PC-3 (cell line): ENCODE measurements at places on chromosomes 5 and 9. TPM values are rescaled to one million over a fixed set of nuclear protein-coding genes. Genes with fewer than 3 reads are reported as not detected.

The ZDHHC11 gene
- 21.5 and 26.0 TPM in 2 replicates for total RNA-seq

GRCh38 chr5:36640949-36641348, 34.5 kb downstream of the SLC1A3 start:
- no peak for DNase-seq

The MARCOL gene
- not detected in 2 replicates for total RNA-seq

DNA sequence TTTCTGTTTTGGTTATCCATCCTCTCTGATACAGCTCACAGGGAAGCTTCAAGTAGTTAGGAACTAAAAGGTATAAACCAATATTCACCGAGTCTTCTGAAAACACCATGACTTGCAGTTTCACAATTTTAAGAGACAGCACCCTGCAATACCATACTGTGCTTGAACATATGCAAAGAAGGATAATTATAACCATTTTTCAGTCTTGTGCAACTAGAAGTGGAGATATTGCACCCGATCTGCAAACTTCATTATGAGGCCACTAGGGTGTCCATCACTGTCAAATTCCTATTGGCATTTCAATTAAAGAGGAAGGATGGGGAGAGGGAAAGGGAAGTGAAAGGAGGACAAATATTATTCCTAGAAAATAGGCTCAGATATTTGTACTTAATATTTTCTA, 32.4 kb upstream of the CEP120 start:
- DNase-seq = no peak

DNA sequence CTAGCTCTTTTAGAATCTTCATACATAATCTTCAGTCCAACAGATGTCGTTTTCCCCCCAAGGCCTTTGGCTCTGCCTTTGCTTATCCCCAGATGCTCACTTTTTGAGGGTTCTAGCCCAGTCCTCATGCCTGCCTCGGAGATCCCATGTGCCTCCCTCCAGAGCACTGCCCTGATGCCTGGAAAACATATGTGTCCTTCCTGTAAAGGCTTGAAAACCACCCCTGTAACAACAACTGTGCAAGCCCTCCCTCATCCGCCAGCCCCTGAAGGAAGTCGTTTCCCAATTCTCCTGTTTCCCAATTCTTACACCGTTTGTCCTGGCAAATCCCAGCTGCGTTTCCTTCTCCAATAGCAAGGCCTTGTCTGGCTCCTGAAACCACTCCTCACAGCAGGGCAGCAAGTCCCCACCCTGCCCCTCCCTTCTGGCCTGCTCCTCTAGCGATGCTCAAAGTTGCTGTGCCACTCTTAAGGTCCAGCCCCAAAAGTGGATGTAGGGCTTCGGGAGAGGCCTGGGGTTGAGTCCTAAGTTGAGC, 52.2 kb downstream of the SLC36A1 start:
- DNase-seq = no peak

The NMUR2 gene
- not detected in 2 replicates for total RNA-seq

The OBP2B gene
- not detected in 2 replicates for total RNA-seq

The GLDC gene
- 5.4 and 8.1 TPM in 2 replicates for total RNA-seq

GRCh38 chr9:38154501-38155421, 85.7 kb upstream of the SHB start:
- DNase-seq = peak; percentile 38

DNA sequence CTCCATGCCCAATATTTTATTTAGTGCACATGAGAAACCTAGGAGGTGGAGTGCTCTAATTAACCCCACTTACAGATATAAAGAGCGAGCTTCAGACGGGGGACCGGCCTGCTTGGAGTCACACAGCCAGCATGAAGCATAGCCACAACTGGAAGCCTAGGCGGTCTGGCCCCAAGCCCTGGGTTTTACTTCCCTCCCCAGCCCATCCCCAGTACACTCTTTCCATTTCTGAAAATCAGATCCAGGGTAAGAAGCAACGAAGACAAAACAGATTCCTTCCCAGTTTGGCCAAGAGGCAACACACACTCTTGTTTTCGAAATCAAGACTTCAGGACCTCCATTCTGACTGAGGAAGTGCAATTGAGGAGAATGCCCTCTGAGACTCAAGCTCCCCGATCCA, 27.1 kb downstream of the KCNMB1 start:
- no peak for DNase-seq
